ENCODE measurements at places on chromosomes 5 and 9.

GRCh38 chr5:177537389-177538361, 16.7 kb downstream of the FAM193B start:
- no peak for DNase-seq

GRCh38 chr5:79547429-79547822, 33.5 kb upstream of the HOMER1 start:
- no peak for DNase-seq

- DNase-seq, result no peak
These were observed 17.9 kb downstream of the MYO10 start for GRCh38 chr5:16918156-16918555.

- DNase-seq, result no peak
These were observed 24.8 kb downstream of the ANGPTL2 start for GRCh38 chr9:127097683-127098082.

DNA sequence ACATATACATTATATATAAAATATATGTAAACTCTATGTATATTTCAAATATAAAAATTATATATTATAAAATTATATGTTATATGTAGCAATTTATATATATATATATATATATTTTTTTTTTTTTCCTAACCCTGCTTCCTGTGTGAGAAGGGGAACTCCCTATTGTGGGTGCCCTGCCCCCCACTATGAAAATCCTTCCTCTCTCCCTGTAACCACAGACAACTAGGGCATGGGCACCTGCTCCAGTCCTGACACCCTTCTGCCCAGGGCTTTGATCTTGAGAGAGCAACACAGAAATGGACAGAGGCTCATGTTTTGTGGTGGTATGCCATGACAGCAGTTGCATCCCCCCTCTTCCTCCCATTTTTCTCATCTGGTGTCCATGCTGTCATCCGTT, 148.7 kb upstream of the IL12B start:
- no peak for DNase-seq

DNA sequence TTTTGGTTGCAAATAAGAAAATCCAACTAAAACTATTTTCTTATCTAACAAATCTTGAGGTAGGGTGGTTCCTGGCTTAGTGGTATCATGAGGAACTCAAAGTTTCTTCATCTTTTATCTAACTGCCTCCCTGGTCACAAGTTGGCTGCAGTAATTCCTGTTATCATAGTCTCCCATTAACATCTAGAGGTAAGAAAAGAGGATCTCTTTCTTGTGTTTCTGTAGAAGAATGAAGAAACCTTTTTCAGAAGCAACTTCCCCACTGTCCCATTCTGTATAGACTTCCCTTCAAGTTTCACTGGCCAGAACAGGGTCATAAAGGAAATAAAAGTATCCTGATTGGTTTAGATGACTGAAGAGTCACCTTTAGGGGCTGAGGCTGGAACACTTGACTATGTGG, 81.8 kb upstream of the ELL2 start:
- no peak for DNase-seq

GRCh38 chr9:121568343-121569265, 69.0 kb upstream of the GGTA1 start:
- no peak for DNase-seq

- DNase-seq, result no peak
These were observed 76.4 kb downstream of the OSMR start for GRCh38 chr5:38922199-38922598.

- DNase-seq, result no peak
These were observed 59.2 kb downstream of the CDH18 start for GRCh38 chr5:19928562-19929421.

- DNase-seq, result no peak
These were observed 262.4 kb upstream of the KIF2A start for GRCh38 chr5:62043289-62044280.

DNA sequence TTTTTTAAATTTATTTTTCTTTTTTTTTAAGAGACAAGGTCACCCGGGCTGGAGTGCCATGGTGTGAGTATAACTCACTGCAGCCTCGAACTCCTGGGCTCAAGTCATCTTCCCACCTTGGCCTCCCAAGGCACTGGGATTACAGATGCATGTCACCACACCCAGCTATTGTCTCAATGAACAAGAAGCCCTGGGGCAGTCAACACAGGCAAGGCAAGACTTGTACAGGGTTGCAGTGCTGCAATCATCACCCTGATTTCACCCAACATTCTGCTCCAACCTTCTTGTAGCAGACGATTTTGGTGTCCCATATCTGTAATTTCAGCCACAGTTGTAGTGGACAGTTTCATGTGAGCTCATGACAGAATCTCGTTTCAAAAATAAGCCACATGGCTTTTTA, 205.8 kb upstream of the KIF2A start:
- no peak for DNase-seq

DNA sequence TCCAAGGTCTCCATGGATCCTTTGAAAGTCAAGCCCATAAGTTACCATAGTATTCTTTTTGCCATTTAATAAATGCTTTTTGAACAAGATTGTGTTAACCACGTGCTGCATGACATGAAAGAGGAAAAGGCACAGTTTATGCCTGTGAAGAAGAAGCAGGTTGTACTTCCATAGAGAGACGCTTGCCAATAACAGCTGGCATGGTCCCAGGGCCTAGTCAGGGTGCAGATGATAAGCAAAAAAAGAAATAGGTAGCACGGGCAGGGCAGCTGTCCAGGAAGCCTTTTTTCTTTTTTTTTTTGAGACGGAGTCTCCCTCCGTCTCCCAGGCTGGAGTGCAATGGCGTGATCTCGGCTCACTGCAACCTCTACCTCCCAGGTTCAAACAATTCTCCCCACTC, 71.8 kb upstream of the CLINT1 start:
- no peak for DNase-seq

Data from stimulated activated CD8-positive, alpha-beta memory T cell treated with anti-CD3 and anti-CD28 coated beads, Interleukin-7, amount 100 ng/mL, for 4 hours (primary cell).